Dermis microvascular lymphatic vessel endothelial cell (primary cell): ENCODE measurements at places on chromosomes 11 and 22. TPM values are rescaled to one million over a fixed set of nuclear protein-coding genes. Genes with fewer than 3 reads are reported as not detected.

GRCh38 chr11:116774661-116775060 lies 1.9 kb upstream of the BUD13 start:
- DNase-seq = no peak

DNA sequence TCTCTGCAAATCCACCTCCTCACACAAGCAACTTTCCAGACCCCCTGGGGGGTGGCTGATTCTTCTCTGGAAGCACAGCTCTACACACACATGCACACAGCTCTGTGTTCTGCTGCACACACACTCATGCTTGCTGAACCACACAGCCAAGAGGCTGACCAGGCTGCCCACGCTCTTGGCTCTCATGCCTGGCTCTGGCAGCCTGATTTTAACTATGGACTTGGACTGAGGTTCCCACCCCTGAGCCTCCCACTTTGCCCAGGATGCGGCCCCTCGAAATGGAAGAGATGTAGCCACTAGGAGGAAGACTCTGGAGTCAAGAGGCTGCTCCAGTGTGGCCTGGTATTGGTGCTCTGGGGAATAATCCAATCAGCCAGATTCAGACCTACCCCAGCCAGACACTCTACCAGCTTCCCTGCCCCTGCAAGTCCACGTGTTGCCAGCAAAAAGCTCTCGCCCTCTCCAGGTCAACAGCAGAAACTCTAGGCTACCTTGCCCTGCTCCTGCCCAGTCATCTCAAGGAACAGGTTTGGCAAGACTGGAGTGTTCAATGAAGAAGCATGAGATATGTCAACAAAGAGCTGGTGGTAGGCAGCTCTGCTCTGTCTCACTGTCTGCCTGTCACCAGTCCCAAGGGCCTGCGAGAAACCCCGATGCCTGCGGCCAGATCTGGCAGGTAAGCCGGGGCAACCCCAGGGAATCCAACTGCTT lies 8.8 kb upstream of the CASTOR1 start:
- DNase-seq = no peak

The INCENP gene
- total RNA-seq = 17.7 and 25.9 TPM in 2 replicates

DNA sequence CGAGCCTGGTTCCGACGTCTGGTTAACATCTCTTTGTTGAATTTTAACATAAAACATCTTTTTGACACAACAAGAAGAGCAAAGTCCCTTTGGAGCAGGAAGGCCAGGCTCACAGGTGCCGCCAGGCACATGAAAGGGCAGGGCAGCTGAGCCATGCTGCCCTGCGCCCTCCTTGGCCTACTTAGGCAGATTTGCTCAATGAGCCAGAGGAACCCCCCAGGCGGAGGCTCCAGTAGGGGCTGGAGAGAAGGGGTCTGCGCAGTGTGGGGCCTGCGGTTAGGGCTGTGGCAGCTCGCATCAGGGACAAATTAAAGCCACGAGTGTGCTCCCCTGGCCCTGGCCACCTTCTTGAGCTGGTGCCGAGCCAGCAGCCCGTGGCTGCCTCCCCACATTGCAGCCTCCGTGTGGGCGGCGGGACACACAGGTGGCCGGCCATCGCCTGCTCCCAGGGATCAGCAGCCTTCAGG lies 9.9 kb upstream of the SLC22A12 start:
- no peak for DNase-seq

The TEX54 gene
- not detected in 2 replicates for total RNA-seq

DNA sequence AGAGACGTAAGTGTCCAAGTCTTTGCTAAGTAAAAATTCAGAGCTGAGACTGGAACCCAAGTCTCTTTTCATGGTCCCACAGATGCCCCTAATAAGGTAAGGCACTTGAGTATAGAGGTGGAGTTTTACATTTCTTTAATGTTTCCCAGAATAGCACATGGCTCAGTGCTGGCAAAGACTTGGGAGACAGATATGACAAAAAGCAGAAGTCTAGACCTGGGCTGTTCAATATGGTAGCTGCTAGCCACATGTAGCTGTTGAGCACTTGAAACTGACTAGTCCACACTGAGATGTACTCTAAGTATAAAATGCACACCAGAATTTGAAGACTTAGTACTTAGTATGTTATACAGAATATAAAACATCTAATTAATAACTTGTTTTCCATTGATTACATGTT lies 17.6 kb downstream of the VSTM5 start:
- no peak for DNase-seq

DNA sequence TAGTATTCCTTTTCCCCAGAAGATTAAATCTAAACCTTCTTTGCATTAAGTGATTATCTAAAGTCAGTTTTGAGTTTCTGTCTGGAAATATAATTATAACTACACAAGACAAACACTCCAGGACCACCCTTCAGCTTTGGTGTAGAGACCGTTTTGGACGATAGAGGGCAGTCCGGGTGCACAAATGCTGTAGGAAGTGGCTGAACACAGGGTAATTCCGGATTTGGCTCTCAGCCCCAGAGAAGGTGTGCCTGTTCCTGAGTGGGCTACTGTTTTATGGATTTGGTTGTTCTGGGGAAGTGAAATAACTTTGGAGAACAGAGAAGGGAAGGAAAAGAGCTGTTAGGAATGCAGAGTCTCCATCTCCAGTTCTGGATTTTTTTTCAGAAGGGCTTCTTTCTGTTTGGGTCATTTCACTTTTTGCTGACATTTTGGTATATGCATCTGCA lies 14.8 kb downstream of the EXT2 start:
- DNase-seq = peak; percentile 70

DNA sequence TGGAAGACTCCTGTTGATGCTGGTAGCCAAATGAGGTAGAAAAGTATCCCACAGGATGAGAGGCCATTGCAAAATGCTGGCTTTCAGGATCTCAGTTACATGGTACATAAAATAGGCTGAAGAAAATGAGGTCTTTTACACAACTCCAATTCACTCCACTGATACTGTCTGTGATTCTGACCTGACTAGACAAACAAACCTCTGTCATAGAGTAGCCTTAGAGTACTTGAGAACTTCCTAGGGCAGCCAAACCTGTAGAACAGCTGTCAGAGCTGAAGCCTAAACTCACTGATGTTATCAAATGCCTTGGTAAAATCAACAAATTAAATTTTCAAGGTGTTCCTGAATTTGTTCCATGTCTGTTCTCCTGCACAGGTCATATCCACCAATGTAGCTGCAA lies 26.2 kb upstream of the POGLUT3 start:
- no peak for DNase-seq

DNA sequence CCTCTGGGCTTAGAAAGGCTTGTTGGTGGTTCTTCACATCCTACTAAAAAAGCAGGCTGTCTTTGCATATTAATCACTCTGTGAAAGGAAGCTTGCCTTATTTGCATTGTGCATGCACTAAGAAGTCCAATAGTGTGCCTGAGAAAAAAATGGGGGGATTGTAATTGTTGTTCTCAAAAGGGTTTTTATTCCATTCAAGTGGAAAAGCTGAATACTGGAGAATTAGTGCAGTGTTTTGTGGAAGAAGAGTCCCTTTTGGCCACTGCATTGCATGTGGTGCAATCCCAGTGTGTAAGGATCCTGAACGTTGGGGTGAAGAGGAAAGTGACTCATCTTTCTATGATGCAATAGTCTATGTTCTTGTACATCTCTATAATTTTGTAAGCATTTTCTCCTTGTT lies 16.5 kb downstream of the NCAM1 start:
- no peak for DNase-seq

The MS4A4A gene
- total RNA-seq = not detected in 2 replicates

The ANO9 gene
- 1.4 and 2.7 TPM in 2 replicates for total RNA-seq

DNA sequence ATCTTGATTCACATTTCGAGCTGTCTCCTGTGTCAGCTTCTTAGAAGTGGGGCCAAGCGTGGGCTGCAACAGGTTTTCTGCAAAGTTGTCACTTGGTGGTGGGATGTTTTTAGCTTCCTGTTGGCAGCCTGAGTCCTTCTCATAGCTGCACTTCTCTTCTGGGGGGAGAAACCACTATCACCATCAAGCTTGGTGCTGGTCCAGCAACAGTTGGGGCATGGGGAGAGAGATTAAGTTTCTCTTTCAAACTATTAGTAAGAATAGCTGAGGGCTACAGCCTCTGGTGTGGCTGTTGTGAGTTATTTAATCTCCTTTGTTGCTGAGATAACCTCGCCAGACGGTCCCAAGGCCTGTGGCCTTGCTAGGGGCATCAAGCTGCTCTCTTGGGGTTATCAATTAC lies 123.3 kb upstream of the CRYBB3 start:
- DNase-seq = no peak

The TBX10 gene
- not detected in 2 replicates for total RNA-seq

The KRTAP5-3 gene
- total RNA-seq = not detected in 2 replicates

GRCh38 chr11:130359419-130359818 lies 44.7 kb upstream of the ZBTB44 start:
- DNase-seq = no peak

DNA sequence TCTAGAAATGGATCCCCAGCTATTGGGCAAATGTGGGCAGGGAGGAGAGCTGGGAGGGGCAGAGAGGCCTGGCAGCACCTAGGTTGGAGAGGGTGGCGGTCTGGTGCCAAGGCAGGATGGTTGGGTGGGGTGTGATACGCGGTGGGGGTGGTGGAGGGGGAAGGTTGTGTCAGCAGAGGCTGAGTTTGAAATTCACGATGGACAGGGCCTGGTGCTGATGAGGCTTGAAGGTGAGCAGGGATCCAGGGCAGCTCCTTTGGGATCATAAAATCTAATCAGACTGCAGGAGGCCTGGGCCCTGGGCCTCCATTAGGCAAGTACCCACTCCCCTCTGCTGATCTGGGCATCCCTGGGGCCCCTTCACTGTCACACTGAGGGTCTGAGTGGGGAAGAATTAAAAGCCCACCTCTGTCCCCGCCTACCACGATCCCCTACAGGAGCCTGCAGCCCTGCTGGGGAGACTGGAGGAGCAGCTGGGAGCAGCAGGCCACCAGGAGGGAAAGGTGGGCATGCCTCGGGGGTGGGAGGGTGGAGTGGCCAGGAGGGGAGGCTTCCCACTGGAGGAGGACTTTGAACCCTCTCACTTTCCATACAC lies 24.0 kb downstream of the IGLL1 start:
- DNase-seq = no peak

DNA sequence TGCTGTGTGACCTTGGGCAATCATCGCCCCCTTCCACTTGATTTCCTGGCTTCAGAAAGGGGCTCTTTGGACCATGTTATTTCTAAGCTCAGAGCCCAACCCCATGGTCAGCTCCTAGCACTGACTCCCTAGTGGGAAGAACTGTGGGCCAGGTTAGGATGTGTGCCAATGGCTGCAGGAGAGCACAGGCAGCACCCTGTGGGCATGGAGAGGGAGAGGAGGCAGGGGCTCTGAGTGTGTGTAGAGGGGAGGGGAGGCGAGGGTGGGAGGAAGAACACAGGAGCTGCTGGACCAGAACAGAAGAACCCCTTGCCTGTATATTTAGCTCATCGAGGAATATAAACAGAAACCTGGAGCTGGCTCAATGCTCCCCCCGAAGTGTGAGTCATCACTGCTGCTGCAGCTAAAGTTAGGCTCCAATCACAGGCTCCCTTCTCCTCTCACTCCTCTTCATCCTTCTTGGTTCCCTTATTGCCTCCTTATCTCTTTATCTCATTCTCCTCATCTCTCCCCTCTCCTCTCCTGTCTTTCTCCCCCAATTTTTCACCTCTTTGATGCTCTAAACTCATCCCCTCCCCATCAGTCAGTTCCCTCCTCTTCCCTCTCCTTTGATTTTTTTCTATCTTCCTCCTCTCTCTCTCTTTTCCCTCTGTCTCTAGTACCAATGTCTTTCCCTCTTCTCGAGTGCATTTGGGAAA lies 14.5 kb upstream of the RPS19BP1 start:
- no peak for DNase-seq
